ENCODE measurements at places on chromosomes 6 and 20.

GRCh38 chr6:122438975-122439374 is 32.6 kb downstream of the SERINC1 start:
- no peak for DNase-seq

- DNase-seq: peak; percentile 80
Observed at GRCh38 chr6:108598305-108598863, 37.7 kb downstream of the FOXO3 start.

DNA sequence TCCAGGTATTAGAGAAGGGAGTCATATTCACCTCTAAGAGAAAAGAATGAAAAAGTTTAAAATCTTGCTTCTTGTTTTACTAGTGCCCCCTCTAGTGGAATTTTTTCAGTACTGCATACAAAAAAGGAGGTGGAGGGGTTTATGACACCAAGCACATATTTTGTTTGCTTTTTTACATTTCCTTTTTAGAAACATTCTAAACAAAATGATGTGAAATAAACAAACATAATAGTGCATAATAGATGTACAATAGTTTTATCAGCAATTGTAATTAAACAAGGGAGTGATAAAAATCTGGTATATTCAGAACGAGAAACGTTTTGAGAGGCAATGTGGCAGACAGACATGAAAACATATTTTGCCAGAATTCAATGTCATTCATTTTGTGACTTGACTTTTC is 111.0 kb upstream of the TFAP2D start:
- peak; percentile 2 for DNase-seq

DNA sequence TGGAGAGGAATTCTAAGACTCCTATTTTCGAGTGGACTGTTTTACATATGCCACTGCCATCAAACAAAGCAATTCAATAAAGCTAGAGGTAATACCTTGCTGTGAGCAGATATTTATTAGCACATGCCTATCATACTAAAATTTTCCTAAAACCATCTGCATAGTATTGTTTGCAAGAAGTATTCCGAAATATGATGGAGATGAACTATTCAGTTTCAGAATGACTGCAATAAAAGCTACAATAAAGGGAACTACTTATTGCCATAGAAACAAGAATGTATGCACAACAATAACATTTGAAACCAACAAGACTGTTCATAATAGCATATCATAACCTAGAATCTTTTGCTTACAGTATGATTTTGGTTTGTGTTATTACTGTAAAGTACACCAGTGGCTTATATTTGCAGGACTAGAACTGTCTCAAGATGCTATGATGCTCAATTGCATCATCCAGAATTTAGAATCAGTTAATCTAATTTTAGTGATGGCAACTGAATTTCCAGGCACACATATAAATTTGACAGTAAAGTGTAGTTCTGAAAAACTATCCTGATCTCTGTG is 144.3 kb downstream of the GRIK2 start:
- DNase-seq: peak; percentile 23

GRCh38 chr6:155374681-155375080 is 60.4 kb upstream of the TFB1M start:
- peak; percentile 45 for DNase-seq

DNA sequence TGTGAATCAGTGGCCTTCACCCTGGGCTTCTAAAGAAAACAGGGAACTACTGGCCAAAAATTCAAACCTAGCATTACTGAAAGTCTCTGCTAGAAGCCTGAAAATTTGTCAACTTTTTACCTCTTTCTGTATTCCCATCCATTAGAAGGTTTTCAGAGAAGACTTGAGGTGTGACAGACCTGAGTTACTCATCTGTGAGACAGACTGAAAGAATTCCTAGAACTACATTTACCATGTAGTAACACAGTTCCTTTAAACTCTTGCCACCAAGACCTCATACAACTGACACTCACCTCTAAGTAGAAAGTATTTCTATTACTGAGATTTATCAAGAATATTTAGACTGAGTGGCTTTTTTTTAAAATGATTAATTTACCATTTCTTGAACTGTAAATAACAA is 4.5 kb downstream of the DPM1 start:
- no peak for DNase-seq

DNA sequence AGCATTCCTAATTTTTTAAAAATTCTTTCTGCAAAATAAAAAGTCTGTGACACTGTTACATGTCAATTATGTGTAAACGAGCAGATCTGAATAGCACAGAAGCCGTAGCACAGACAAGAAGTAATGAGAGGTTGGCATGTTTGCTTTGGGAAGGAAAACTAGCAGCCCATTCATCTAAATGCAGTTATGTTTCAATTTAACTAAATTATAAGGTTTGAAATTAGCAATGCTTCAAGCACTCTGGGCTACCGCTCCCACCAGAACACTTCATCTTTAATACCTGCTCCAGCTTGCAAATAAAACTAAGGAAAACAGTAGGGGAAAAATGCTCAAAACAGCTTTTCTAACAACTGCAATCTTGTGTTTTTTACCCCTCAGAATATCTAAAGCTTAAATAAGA is 73.9 kb downstream of the PTPRK start:
- DNase-seq: no peak

Measured in foreskin fibroblast (primary cell).